ENCODE measurements at places on chromosomes 16 and 17.

GRCh38 chr17:71801301-71801700 lies 319.5 kb upstream of the SOX9 start:
- no peak for DNase-seq

DNA sequence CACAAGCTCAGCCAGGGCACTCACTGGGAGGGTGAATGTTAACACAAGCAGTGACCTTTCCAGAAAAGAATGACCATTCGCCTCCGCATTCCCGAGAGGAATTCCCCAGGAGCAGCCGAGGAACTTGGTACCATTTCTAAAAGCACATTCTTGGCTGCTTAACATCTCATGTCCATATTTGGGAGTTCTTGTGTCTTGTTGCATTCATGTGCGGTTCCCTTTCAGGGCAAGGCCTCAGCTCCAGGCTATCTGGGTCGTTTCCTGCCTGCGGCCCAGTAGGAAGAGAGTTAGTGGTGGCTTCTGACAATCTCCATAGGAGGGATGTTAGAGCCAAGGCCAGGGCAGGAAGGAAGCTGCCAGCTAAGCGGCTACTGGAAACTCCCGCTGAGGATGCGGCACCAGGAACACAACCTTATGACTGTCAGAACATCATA lies 27.8 kb upstream of the MEAK7 start:
- DNase-seq, result no peak

GRCh38 chr17:34408439-34408838 lies 45.4 kb upstream of the CCL1 start:
- DNase-seq, result no peak

- no peak for DNase-seq
These were observed 152.1 kb upstream of the CHMP6 start for GRCh38 chr17:80839511-80839941.

DNA sequence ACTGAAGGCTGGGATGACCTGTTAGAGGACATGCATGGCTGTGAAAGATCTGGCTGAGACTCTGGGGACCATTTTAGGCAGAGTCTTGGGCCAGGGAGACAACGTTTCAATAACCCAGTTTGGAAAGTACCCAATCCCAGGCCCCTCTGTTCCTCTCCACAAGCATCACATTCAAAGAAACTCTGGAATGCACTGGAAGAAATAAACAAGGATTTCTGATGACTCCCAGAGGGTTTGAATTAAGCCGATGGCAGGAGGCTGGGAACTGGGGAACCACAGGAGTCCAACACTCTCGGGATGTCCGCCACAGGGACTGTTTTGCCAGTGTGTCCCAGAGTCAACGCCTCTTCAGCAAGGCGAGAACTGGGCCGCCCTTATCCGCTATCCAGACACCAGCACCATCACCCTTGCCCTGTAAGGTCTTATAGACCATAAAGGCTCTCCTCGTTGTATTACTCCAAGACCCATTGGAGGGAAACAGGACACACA lies 3.3 kb downstream of the PMP22 start:
- no peak for DNase-seq

DNA sequence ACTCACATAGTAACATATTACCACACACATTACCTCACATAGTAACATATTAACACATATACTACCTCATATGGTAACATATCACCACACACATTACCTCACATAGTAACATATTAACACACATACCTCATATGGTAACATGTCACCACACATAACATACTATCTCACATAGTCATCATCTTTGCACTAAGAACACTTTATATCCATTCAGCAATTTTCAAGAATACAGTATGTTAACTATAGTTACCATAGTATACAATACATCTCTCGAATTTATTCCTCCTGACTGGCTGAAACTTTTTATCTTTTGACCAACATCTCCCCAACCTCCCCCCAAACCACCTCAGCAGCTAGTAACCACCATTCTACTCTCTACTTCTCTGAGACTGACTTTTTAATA lies 7.6 kb downstream of the NUDT7 start:
- no peak for DNase-seq

DNA sequence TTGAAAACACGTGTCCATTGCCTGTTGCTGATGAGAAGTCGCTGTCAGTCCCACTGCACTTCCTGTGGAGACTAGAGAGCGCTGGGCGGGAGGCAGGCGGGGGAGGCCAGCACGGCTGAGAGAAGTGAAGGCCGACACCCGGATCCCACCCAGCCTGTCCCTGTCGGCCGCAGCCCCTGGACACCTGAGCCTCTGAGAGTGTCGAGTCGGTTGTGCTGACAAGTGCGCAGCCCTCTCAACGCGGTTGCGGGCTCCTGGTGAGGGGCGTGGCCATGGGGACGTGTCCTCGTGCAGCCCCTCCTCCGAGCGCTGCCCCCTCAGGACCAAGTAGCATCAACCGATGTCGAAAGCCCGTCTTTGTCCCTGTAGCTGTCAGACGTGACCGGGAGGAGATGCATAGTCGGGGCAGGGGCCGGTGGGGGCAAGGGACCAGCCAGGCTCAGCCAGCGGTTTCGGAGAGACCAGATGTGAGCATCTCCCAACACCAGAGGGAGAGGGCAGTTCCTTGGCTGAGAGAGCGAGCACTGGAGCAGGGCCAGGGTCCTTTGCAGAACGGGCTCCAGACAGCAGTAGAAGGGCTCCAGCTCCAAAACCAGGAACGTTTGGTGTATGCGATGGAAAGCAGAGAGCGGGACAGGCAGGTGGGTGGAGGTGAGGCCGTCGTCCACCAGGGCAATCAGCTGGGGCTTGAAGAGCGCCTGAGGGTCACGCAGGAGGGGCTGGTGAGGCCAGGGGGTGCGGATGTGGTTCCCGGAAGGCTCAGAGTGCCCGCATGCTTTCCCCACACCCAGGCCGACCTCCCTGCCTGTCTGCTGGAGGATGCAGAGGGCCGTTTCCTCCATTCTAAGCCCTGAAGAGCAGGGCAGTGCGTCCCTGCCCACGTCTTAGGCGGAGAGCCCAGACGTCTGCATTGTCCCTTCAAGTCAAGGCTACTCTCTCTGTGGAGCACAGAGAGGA lies 43.3 kb upstream of the CHMP6 start:
- DNase-seq, result no peak

DNA sequence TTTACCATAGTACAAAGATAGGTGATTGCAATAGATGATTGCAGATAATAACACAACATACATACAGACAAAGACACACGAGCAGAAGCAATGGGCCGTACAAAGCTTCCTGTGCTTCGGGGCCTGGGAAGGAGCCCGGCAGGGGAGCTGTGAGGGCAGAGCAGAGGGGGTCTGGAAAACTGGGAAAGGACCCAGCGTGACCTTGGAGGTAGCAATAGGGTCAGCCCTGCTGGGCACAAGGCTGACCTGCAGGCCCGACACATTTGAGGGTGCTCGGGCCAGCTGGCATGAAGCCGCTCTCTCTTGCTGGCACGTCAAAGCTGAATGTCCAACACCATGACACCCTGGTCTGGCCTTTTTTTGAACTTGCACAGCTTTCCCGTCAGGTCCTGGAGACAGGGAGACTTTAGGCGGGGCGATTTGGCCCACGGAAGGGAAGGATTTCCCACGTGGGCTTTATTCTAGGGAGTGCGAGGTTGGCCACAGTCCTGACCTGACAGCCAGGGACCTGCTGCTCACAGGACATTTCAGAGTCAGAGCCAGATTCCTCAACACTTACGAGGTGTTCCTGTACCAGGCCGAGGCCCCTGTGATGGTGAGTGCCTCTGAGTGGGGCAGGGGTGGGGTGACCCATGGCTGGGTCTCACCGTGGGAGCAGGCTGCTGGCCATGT lies 83.2 kb downstream of the NTN1 start:
- DNase-seq, result no peak

DNA sequence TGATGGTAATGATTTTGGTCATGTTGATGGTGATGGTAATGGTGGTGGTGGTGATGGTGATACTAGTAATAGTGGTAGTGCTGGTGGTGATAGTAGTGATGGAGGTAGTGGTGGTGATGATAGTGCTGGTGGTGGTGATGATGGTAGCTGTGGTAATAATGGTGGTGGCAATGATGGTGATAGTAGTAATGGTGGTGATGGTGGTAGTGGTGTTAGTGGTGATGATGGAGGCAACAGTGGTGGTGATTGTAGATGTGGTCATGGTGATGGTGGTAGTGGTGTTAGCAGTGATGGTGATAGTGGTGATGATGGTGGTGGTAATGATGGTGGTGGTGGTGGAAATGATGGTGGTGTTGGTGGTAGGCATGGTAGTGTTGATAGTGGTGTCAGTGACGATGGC lies 127.0 kb upstream of the RPL38 start:
- DNase-seq, result no peak

GRCh38 chr17:27268394-27269085 lies 25.4 kb upstream of the WSB1 start:
- DNase-seq, result no peak

- no peak for DNase-seq
These were observed 3.9 kb downstream of the CDH11 start for GRCh38 chr16:65117811-65118448.

- DNase-seq, result no peak
These were observed 31.3 kb downstream of the TVP23A start for GRCh38 chr16:10787304-10787703.

DNA sequence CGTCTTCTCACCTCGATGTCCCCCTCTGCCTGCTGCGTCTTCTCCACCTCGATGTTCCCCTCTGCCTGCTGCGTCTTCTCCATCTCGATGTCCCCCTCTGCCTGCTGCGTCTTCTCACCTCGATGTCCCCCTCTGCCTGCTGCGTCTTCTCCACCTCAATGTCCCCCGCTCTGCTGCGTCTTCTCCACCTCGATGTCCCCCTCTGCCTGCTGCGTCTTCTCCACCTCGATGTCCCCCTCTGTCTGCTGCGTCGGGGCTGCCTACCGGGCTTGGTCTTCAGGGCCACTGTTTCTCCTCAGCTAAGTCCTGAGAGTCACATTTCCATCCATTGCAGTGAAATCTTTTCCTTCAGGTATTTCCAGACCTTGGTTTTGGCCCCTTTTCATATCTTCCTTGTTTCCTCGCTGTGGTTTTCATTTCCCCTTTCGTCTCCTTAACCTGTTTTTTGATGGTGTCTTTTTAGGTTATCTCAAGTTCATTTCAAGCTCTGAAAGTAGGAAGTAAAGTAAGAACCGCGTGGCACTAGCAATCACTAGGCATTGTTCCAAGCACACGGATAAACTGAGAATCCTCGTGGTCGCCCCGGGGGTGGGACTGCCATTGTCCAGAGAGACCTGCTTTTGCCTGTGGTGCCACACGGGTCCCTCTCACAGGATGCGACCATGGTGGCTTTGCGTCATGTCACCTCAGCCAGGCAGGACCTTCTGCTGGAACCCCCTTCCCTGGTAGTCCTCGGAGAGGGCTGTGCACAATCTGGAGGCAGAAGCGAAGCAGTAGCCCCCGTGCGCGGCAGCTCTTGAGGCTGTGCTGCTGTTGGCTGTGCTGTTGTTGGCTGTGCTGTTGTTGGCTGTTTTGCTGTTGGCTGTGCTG lies 9.5 kb upstream of the ZNF750 start:
- no peak for DNase-seq

- DNase-seq, result peak; percentile 34
These were observed 918 bp upstream of the NLRC3 start for GRCh38 chr16:3578121-3578520.

- no peak for DNase-seq
These were observed 17.5 kb downstream of the PIPOX start for GRCh38 chr17:29060475-29060874.

GRCh38 chr17:81652906-81653771 lies 3.2 kb downstream of the PDE6G start:
- no peak for DNase-seq

DNA sequence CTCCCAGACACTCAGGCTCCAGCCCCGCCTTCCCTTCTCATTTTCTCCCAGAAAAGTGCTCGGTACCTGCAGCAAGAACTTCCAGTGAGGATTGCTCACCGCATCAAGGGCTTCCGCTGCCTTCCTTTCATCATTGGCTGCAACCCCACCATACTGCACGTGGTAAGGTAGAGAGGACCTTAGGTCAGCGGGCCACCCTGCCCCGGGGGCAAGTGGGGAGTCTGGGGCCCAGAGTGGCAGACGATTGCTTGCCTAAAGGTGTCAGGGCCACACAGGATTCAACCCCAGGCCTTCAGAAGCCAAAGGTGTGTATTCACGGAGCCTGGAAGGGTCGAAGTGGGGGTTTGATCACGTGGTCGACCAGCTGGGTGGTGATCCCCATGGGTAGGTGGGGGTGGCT lies 1.4 kb downstream of the BCKDK start:
- DNase-seq, result no peak

DNA sequence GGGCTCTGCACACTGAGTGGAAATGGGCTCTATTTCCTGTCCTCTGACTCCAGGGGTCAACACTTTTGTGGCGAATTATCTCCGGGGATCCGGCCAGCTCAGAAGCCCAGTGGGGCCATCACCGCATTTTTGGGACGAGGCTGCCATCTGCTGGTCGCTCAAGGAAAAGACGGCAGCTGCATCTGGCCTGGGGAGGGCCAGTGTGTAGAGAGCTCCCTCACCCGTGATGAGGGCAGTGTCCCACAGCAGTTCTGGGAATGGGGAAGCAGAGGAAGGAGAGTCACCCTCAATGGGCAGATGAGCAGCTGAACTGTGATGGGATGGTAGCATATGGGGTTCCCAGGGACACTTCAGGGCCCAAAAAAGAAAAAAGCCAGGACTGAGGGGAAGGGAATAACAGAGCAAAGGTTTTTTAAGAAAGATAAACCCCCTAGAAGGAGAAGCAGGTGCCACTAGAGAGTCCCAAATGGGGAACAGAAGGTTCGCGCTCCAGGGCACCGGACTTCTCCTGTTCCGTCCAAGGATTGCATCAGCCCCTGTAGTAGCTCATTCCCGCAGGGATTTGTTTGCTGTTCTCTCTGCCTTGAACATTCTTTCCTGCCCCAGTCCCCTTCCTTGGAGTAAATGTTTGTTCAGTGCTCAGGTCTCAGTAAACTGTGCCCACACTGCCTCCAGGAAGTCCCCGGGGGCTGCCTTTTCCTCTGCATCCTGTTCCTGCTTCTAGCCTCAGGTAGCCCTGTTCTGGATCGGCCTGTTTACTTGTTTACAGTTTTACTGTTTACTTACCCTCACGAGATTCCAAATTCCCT lies 9.3 kb upstream of the ABCC12 start:
- peak; percentile 52 for DNase-seq

GRCh38 chr17:80732268-80732667 lies 187.6 kb downstream of the RPTOR start:
- no peak for DNase-seq

- DNase-seq, result no peak
These were observed 49.2 kb downstream of the SREBF1 start for GRCh38 chr17:17787568-17787967.

- DNase-seq, result no peak
These were observed 11.8 kb downstream of the JPT2 start for GRCh38 chr16:1689853-1690252.

All from activated CD4-positive, alpha-beta T cell treated with anti-CD3 and anti-CD28 coated beads for 1 hour (primary cell).